Pancreas (tissue), 10 donors: ENCODE measurements at places on chromosomes 12 and 14.

- peaks cover 7% of the 10 kb centered on the region for H3K4me1 ChIP-seq
- no peak for DNase-seq
- no peak overlapping the region for H3K4me3 ChIP-seq
- H3K36me3 ChIP-seq = peaks cover 8% of the 10 kb centered on the region
- no peaks in the 10 kb centered on the region for H3K27me3 ChIP-seq
Observed at GRCh38 chr12:12432364-12432763, 75.5 kb downstream of the BORCS5 start.

GRCh38 chr14:39247256-39247655 lies 13.5 kb downstream of the MIA2 start:
- no peak overlapping the region for H3K27ac ChIP-seq
- no peaks in the 10 kb centered on the region for H3K36me3 ChIP-seq

DNA sequence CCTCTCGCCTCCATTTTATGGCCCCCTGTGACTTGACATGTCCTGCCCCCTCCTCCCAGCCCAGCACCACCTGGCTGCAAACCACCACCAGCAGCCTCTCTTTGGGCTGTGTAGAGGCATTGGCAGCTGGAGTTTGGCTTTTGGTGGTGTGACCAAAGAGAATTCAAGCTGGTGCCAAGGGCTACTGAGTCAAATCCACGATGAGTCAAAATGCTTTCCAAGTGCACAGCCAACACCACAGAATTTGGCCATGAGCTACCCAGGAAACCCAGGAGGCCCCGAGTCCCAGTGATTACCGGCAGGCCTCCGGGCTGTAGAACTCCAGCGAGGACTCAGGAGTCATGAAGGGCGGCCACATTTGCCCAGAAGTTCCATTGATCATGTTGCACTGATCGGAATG lies 53.8 kb downstream of the SCARB1 start:
- H3K36me3 ChIP-seq = no peaks in the 10 kb centered on the region
- DNase-seq = no peak
- no peak overlapping the region for H3K27ac ChIP-seq
- H3K27me3 ChIP-seq = no peaks in the 10 kb centered on the region
- H3K4me3 ChIP-seq = no peak overlapping the region

GRCh38 chr12:126040307-126040706 lies 975.1 kb downstream of the AACS start:
- no peaks in the 10 kb centered on the region for H3K4me1 ChIP-seq
- no peaks in the 10 kb centered on the region for H3K27me3 ChIP-seq
- no peak overlapping the region for H3K4me3 ChIP-seq
- no peaks in the 10 kb centered on the region for H3K36me3 ChIP-seq

DNA sequence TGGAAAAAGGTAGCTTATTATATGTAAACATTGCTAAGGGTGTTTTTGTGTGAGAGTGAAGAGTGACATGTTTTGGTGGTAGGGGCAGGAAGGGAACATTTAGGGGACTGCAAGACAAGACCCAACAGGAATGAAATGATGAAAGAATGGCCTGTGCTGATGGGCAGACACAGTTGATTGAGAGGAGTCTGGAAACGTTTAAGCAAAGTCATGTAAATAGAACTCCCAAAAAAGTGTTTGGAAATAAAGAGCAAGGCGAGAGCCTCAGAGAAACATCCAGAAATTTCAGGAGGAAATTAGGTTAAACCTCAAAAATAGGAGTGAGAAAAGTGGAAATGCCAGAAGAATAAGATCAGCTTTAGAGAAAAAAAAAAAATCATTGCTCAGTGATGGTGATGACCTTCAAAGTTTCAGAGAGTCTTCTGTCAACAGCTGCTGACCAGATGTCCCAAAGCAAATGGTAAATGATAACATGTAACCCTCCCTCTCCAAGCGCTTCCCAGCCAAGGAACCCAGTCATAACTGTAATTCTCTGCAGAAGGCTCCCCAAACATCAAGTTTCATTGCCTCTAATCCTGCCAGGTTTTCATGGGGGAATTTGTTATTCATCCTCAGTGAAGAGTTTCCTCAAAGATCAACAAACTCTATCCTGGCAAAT lies 223.2 kb upstream of the FAR2 start:
- H3K4me1 ChIP-seq = no peaks in the 10 kb centered on the region
- no peaks in the 10 kb centered on the region for H3K36me3 ChIP-seq
- no peak overlapping the region for H3K27ac ChIP-seq
- no peaks in the 10 kb centered on the region for H3K27me3 ChIP-seq
- no peak for DNase-seq
